Activated CD8-positive, alpha-beta memory T cell treated with anti-CD3 and anti-CD28 coated beads for 1 hour (primary cell): ENCODE measurements at places on chromosomes 1 and 21.

- DNase-seq: no peak
Measured at GRCh38 chr1:231923491-231924041, 297.0 kb downstream of the DISC1 start.

DNA sequence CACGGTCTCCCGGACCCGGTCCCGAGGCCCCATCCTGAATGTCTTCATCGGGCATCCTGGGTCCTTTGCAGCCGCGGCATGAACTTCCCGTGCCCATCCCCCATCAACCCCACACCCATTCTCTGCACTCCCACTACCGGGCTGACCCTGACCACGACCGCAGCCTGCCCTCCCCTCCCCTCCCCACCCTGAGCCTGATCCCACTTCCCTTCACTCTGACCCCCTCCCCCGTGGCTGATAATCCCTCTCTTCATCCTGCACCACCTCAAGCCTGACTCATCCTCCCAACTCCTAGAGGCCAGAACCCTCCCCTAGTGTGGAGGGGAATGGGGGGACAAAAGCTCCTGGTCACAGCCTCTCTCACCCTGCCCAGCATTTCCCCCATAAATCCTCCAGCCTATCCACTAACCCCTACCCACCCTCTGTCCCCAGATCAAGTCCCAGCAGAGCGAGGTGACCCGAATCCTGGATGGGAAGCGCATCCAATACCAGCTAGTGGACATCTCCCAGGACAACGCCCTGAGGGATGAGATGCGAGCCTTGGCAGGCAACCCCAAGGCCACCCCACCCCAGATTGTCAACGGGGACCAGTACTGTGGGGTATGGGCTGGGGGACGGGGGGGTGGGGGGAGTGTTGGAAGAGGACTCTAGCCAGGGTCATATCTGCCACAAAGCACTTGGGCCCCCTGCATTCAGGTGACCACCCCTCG, 602 bp downstream of the SH3BGRL3 start:
- DNase-seq: no peak

DNA sequence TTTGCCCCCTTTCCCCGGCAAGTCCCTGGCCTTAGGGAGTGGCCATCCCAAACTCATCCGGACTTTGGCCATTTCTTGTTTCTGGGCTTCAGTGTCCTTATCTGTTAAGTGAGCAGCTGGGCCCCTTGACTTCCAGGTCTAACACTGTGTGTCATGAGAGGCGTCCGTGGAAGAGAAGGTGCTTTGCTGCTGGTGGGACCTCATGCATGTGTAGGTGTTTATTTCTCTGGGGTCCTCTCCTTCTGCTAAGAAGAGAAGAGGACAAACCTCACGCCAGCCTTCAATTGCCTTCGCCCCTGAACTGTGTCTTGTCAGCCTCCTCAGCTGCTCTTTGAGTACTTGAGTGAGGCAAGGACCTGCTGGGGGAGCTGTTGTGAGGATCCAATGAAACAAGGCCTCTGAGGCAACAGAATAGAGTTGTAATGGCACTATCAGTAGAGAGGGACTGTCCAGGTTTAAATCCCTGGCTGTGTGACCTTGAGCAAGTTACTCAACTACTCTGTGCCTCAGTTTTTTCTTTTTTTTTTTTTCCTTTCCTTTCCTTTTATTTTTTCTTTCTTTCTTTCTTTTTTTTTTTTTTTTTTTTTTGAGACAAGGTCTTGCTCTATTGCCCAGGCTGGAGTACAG, 72.5 kb downstream of the RUNX3 start:
- DNase-seq: no peak

- DNase-seq: no peak
Measured at GRCh38 chr1:164950541-164950986, 391.6 kb downstream of the PBX1 start.

- no peak for DNase-seq
Measured at GRCh38 chr1:62613890-62614289, 16.6 kb downstream of the ANGPTL3 start.

- no peak for DNase-seq
Measured at GRCh38 chr1:1213345-1214265, at the start of gene TNFRSF4. TSS of gene TNFRSF4 (minus strand) at chr1:1214153. CDS start at chr1:1214127, 26 bp downstream.

GRCh38 chr1:229221106-229222019, 49.5 kb upstream of the RAB4A start:
- DNase-seq: no peak

GRCh38 chr1:40226192-40226591, 21.5 kb upstream of the TMCO2 start:
- no peak for DNase-seq

DNA sequence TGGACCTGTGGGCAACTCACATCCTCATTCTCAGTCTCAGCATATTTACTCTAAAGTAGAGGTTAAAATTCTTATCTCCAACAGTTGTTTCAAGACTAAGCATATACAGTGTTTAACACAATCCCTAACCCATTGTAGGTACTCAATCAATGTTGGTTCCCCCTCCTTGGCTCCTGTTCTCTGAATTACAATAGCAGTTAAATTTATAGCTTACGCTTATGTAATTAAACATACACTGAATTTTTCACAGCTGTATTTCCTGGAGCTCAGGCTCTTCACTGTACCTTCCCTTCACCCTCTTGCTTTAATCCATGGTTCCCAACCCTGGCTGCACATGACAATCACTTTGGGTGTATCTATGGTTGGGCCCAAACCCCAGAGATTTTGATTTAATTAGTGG, 89.4 kb downstream of the LPAR3 start:
- DNase-seq: no peak

- no peak for DNase-seq
Measured at GRCh38 chr1:101898137-101898536, 98.6 kb downstream of the OLFM3 start.

DNA sequence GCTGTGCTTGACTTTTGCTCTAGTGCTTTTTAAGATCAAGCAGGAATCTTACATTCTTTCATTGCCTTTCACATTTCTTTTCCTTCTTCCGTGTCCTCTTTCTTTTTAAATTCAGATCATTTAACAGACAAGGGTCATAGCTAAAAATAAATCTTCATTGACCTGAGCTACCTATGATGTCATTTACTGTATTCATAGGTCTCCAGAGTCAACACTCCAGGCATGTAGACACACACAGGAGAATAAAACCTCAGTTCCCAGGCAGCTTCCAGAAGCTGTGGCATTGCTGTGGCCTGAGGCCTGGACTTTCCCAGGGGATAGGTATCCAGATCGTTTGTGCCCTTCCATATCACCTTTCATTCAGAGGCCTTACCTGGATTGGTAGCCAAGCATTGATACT, 38.5 kb upstream of the ENAH start:
- DNase-seq: no peak

GRCh38 chr21:37787456-37787855, 128.8 kb downstream of the KCNJ6 start:
- DNase-seq: no peak

GRCh38 chr1:94678202-94678848, 136.8 kb upstream of the F3 start:
- DNase-seq: no peak

- no peak for DNase-seq
Measured at GRCh38 chr1:32998997-32999396, 34.4 kb upstream of the RNF19B start.
